ENCODE measurements at places on chromosomes 1 and 21.

- no peak for DNase-seq
Measured at GRCh38 chr1:83990734-83991133, 8.2 kb downstream of the TTLL7 start.

DNA sequence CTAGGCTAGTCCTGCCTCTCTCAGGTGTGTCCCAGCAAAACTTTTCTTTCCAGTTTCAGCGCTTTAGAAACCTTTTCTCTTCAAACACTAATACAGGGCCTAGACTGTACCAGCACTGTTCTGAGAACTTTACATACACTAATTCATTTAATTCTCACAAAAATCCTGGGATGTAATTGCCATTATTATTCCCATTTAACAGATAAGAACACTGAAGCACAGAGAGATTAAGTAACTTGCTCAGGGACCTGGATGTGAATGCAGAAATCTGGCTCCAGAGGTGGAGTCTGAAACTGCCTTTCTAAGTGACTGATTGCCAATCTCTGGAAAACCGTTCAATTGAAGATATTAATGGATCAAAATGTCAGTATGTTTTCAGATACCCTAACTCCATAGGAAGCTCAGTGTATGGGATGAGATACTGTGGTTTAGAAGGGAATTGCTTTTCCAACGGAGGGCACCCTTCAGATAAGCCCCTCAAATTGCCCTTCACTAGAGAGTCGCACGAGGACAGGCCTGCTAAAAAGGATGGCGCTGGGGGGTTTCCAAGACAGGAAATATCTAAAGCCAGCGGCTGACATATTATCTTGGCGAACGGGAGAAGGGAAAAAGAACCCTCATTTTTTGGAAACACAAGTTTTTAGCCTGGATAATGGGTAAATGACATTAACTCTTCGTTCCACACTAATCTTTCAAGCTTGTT, 698 bp upstream of the UCK2 start:
- no peak for DNase-seq

DNA sequence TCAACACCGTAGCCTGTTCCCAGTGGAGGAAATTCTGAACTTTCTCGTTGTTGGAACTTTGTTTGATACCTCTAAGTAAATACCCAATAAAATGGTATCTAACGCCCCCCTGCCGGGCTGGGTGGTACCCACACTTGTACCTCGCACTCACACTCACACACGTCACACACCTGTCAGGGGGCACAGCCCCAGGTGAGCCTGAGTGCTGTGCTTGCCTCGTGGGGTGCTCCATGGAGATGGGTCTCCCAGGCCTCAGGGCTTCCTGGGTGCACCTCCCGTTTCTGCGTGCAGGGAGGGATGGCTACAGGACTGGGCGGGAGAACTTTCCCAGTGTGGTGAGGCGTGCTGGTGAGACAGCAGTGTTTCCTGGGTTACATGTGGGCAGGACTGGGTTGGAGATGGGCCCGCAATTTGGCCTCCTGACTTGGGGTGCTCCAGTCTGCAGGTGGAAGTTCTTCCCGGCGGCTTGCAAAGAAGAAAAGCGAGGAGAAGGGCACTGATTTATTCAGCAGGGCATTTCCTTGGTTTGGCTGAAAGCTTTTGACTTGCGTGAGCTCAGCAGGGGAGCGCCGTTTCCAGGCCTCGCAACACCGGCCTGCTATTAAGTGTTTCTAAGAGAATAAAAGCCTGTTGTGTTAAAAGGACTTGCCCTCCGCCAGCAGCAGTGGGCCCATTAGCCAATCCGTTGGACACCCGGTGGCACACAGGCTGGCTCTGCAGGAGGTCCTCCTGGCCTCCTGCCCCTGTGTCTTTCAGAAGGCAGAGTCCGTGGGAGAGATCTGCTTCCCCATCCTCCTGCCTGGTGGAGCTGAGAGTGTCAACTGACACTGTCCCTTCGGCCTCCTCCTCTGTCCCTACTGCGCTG, 79.7 kb downstream of the KIF26B start:
- no peak for DNase-seq

DNA sequence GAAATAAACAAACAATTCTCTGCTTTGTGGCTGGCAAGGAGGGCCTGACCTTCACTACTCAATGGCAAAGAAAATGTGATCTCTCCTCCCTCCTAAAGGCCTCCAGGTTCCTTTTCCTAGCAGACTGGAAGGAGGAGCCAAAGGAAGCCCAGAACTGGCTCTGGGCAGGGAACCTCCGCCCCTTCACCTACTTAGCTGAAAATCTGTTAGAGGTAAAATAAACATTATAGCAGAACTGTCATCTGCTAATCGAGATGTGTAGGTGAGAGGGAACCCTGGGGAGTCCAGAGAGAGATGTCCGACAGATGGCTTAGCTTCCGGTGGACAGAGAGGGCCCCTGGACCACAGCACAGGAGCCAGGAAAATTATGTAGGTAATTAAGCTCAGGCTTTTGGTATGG, 75.2 kb upstream of the KCNA3 start:
- no peak for DNase-seq

DNA sequence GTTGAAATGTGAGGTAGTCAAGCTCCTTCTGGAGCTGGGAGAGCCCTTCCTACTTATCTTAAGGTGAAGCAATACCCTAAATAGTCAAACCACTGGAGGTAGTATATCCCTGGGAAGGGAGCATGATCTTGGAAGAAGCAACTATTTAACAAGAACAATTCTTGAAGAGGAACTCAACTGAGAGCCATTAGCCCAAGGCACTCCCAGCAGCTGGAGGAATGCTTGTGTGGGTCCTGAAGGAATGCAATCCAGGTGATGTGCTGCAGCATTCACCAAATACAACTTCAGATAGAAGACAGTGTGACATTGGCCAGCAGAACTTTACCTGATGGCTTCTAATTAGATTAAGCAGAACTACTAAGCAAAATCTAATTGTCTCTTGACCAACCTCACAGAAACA, 9.5 kb downstream of the FCER1A start:
- DNase-seq, result no peak

DNA sequence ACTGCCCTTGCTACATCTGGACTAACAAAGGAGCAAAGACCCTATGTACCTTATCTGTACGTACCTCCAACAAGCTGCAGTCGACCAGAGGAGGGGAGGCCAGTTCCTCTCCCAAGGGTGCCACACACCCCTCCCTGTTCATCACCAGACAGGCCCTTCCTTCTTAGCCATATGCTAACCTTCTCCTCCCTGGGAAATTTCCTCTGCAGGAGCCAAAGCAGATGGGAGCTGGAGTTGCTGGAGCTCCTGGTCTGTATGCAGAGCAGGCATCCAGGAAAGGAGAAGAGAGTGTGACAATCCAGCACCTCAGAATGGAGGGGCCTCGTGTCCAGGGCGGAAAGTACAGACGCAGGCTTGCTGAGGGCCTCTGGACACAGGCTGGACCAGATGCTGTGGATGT, 48.5 kb downstream of the C8B start:
- DNase-seq, result no peak

GRCh38 chr1:72649991-72650390, 367.7 kb upstream of the NEGR1 start:
- DNase-seq, result no peak

DNA sequence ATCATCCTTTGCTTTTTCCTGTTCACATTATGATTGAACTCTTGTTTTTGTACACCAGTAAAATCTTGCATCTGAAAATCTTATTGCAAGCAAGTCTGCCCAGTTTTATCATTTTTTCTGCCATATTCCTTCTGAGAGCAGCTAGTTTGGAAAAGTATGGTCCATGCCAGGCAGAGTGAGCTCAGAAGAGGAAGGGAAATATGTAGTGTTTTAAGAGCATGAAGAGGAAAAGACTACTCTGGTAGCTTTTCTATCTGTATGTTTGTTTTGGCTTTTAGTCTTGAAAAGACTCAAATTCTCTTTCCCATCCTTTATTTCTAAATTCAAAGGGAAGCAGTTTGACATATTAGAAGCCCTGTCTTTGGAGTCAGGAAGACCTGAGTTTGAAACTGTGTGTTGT, 125.8 kb downstream of the NFIA start:
- no peak for DNase-seq

- no peak for DNase-seq
Measured at GRCh38 chr1:202046227-202046626, 35.8 kb downstream of the ELF3 start.

Measured in stimulated activated CD8-positive, alpha-beta memory T cell treated with anti-CD3 and anti-CD28 coated beads, Interleukin-7, amount 100 ng/mL, for 48 hours (primary cell).